CD8-positive, alpha-beta T cell (primary cell): ENCODE measurements at places on chromosomes 7 and 10. TPM values are rescaled to one million over a fixed set of nuclear protein-coding genes. Genes with fewer than 3 reads are reported as not detected.

ACTL6B gene
- not detected for total RNA-seq

TUBAL3 gene
- total RNA-seq, result not detected

ITPRID1 gene
- total RNA-seq, result not detected

CCDC3 gene
- not detected for total RNA-seq

PCDH15 gene
- total RNA-seq, result not detected

DNAAF5 gene
- total RNA-seq, result 4.9 TPM

ANKRD1 gene
- total RNA-seq, result not detected

UPK3B gene
- 2.4 TPM for total RNA-seq
